ENCODE measurements at places on chromosomes 12 and 14. TPM values are rescaled to one million over a fixed set of nuclear protein-coding genes. Genes with fewer than 3 reads are reported as not detected.

The KLRC4 gene
- total RNA-seq: not detected

The KITLG gene
- total RNA-seq: 11.8 TPM

The AQP6 gene
- total RNA-seq: not detected

The BCL11B gene
- total RNA-seq: not detected

The ABCB9 gene
- total RNA-seq: 9.6 TPM

The DIO3 gene
- total RNA-seq: not detected

The PIWIL1 gene
- not detected for total RNA-seq

The TMTC2 gene
- total RNA-seq: 0.57 TPM

The DYRK2 gene
- total RNA-seq: 8.3 TPM

The KRT86 gene
- total RNA-seq: 8.1 TPM
